CD4-positive, alpha-beta T cell (primary cell): ENCODE measurements at places on chromosomes 4 and X.

- no peak for DNase-seq
Observed at GRCh38 chr4:152356428-152357034, 179.4 kb downstream of the FBXW7 start.

DNA sequence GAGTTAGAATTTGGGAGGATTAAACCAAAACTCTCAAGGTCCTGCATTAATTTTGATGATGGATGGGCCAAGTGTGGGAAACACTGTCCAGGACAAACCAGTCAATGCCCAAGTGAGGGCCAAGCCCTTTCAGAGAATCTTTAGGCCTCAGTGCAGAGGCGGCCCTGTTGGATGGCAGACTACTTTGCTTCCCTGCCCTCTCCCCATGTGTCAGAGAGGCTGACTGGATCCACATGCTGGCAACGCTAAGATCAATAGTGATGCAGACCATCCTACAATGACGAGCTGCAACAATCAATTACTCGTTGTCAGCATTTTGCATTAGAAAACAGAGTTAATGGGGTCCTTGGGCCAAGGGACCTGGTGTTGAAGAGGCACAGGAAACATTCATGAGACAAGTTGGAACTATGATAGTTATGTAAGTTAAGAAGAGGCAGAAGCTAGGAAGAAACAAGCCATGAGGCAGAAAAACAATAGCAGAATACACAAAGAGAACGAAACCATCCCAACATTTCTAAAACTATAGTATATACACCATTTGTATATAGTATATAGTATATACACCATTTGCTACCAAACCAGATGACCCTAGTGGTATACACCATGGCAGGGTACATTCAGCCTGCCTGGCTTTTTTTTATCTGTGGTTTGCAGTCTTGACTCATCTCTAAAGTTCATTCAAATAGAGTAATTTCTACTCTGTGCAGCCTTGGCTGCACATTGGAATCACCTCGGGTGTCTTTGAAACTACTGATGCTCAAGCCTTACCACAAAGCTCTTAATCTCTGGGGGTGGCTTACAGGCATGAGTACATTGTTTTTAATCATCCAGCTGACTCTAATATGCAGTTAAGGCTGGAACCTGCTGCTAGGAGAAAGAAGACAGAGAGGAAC, 147.7 kb upstream of the GYPA start:
- DNase-seq, result no peak

DNA sequence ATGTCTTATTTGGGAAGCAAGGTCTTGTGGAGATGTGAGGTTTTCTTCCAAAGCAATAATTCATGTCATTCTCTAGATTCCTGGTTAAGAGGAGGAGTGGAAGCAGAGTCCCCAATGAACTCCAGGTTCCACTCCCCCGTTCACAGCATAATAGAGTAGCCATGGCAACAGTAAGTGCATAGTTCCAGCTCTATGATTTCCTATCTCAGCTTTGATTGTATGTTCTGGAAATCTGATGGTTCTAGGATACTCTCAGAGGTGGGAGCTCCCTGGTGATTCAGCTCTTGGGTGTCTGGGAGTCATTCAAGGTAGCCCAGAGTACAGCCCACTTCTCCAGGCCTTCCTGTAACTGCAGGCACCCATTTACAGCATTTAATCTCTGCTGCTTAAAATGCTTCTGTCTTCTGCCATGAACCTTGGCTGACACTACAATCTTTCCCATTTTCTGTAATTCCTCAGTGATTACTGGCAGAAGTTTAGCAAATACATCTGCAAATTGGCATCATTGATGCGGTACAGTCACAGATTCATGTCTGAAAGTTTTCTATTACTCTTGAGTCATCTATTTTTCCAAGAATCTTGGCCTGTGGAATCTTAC, 242.0 kb downstream of the MAPK10 start:
- no peak for DNase-seq

DNA sequence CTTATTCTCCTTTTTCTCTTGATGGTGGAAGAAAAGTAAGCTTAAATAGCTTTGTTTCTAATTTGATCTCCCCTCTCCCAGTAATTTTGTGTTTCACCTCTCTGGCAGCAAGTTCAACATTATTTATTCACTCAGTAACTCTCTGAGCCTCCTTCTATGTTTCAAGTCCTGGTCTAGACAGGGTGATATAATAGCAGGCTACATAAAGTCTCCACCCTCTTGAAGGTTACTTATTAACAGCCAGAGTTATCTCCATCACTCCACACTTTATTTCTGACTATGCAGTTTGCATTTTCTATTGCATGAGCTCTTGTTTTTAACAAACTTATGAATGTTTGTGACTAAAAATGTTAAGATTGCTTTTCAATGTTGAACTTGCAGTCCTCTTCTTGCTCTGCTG, 17.8 kb upstream of the ANOS1 start:
- no peak for DNase-seq

- DNase-seq, result no peak
Observed at GRCh38 chr4:38106311-38106710, 146.1 kb downstream of the PTTG2 start.
